ENCODE measurements at places on chromosomes 2 and 18. TPM values are rescaled to one million over a fixed set of nuclear protein-coding genes. Genes with fewer than 3 reads are reported as not detected.

The CYS1 gene
- total RNA-seq: 0.34 TPM

DNA sequence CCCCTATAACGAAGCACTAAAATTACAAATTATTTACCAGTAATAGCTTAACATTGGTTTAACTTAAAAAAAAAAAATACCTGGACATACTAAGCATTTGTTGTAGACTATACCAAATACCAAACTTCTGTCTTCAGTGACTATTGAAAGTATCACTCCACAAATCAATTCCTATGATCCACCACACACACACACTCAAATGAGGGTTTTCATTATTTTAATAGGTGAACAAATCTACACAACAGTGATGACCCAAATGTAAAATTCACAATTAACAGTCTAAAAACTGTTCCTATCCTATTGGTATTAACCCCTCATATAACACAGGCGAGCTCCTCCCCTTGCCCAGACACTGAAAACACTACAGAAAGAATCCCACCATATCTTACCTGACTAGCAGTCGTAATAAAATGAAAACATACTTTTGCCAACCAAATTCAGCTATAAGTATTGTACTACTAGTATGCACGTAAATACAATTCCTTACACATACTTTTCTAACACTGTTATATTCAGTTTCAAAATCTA is 2.5 kb downstream of the SP3 start:
- no peak for DNase-seq

- DNase-seq: no peak
Measured at GRCh38 chr18:57194070-57194469, 47.2 kb downstream of the BOD1L2 start.

DNA sequence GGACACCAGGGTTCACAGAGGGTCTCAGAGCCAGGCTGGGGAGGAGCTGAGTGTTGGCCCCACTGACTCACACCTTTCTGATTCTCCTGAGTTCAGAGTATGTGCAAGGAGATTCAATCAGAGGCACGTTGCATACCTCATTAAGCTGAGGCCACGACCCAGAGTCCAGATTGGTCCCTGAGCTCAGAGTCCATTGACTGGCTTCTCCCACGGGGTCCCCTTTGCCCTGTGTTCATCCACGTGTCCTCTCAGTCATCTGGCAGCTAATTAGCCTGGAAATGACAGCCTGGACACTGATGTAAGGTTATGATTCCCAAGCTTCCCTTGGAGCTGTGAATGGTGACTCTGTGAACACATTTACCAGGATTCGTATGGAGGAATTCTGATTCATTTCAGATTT is 267.2 kb downstream of the SH3BP4 start:
- no peak for DNase-seq

The C1QL2 gene
- not detected for total RNA-seq

DNA sequence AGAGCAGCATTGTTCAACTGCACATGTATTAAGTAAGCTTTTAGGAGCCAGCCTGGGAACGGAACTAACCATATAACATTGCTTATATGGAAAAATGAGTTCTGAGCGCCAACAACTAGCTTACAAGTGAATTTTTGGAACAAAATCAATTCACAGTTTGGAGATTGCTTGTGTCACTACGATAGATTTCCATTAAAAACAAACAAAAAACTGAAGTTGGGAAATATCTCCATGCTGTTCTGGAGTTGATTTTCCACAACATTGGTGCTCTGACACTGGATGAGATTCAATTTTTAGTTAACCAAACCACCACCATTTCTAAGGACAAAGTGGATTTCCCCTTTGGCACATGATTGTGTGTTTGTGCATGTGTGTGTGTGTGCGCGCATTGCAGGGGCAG is 56.9 kb upstream of the ZNF397 start:
- no peak for DNase-seq

DNA sequence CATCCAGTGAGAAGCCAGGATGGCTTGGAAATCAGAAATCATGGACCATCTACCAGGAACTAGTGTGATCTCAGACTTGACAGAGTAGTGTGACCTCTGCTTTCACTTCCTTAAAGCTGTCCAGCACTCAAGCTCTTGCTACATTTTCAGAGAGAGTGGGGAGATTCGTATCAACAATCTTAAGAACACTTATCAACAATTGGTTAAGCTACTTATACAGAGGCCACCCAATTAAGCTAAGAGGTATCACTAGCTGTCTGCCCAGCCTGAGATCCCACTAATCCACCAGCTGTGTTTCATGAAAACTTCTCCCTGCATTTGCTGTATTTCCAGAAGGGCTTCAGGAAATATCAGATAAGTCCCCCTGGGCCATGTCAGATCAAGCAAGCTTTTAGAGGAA is 4.2 kb downstream of the RPRM start:
- DNase-seq: no peak

- no peak for DNase-seq
Measured at GRCh38 chr2:34784701-34785100, 1185.6 kb upstream of the FAM98A start.

GRCh38 chr2:206040525-206040924 is 45.4 kb downstream of the INO80D start:
- no peak for DNase-seq

The ACTR1B gene
- 32.3 TPM for total RNA-seq

DNA sequence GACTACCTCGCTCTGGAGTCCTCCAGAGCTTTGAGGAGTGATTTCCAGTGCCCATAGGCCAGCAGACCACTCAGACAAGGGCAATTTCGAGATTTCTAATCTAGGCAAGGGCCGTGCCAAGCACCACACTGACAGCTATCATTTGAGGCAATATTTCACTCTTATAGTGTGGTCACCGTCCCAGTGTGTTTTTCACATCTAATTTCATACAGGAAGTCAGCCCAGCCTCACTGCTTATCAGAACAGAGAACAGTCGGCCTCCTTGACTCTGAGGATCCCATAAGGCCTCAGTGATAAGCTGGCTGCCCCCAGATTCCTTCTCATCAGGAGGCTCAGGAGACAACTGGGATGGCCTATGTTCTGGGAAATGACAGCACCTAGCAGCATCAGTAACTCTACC is 581 bp downstream of the CAPN14 start:
- DNase-seq: no peak

GRCh38 chr2:234640657-234641056 is 143.8 kb upstream of the ARL4C start:
- DNase-seq: no peak

The GAREM2 gene
- total RNA-seq: 0.11 TPM

DNA sequence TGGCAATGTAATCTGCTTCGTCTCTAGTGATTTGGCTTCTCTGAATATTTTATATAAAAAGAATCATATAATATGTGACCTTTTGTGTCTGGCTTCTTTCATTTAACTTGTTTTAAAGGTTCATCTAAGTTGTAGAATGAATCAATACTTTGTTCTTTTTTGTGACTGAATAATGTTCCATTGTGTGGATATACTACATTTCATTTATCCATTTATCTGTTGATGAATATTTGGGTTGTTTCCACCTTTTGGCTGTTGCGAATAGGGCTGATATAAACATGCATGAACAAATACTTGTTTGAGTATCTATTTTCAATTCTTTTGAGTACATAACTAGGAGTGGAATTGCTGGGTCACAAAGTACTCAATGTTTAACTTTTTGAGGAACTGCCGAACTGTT is 63.8 kb upstream of the TNP1 start:
- DNase-seq: no peak

The SULT1C4 gene
- total RNA-seq: 2.7 TPM

DNA sequence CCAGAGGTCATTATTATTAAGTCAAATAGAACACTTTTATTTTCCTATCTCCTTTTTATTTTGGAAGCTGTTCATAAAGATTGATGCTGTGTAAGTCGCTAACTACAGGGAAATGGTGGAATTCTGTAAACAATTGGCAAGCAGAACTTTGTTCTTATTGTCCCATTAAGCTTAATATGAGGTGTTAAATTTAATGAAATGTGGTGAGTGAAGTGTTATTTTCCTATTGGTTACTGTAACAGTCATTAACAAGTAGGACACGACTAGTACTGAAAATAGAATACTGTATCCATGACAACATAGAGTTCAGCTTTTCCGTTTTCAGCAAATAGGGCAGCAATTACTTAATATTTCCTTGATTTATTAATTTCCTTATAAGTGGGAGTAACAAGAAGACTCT is 279.1 kb upstream of the ZEB2 start:
- no peak for DNase-seq

GRCh38 chr2:72923833-72924352 is 6.6 kb downstream of the EMX1 start:
- no peak for DNase-seq

GRCh38 chr18:10751653-10752052 is 225.8 kb downstream of the NAPG start:
- DNase-seq: no peak

GRCh38 chr2:45826884-45827635 is 175.6 kb downstream of the PRKCE start:
- no peak for DNase-seq

GRCh38 chr2:177721818-177722567 is 329.4 kb downstream of the AGPS start:
- no peak for DNase-seq

GRCh38 chr2:50343150-50343830 is 688.6 kb downstream of the NRXN1 start:
- DNase-seq: no peak

The ACTG2 gene
- total RNA-seq: 1.1 TPM

GRCh38 chr2:129318581-129319421 is 660.7 kb upstream of the RAB6C start:
- no peak for DNase-seq

GRCh38 chr2:29035016-29035745 is 39.1 kb downstream of the PCARE start:
- no peak for DNase-seq

- no peak for DNase-seq
Measured at GRCh38 chr2:180033993-180034894, 27.1 kb upstream of the CWC22 start.

The ABCG5 gene
- total RNA-seq: 63.5 TPM
